ENCODE measurements at places on chromosomes 13 and 19. TPM values are rescaled to one million over a fixed set of nuclear protein-coding genes. Genes with fewer than 3 reads are reported as not detected.

Gene OR7D2
- not detected for total RNA-seq

Gene MEIOSIN
- total RNA-seq, result not detected

Gene CEACAM8
- total RNA-seq, result not detected

Gene B3GNT3
- total RNA-seq, result not detected

Gene IRGC
- total RNA-seq, result not detected

Gene ICAM4
- 2.7 TPM for total RNA-seq

Gene ZIC5
- total RNA-seq, result under 0.01 TPM

Gene TMEM150B
- total RNA-seq, result not detected

Gene UPF3A
- total RNA-seq, result 26.2 TPM

Gene ANKLE1
- total RNA-seq, result 0.16 TPM

Measured in bronchial smooth muscle cell (primary cell).